NCI-H1092 (cell line): ENCODE measurements at places on chromosomes 3 and 15.

GRCh38 chr15:101277943-101278564 is 769 bp upstream of the SELENOS start:
- no peak for DNase-seq

GRCh38 chr15:88256279-88257230 is at the start of gene NTRK3:
NTRK3 (minus strand) TSS chr15:88256739; CDS start chr15:88256153, 586 bp downstream.
- DNase-seq: peak; percentile 26

- DNase-seq: no peak
Measured at GRCh38 chr3:196519718-196520082, 4.6 kb upstream of the SMCO1 start.

DNA sequence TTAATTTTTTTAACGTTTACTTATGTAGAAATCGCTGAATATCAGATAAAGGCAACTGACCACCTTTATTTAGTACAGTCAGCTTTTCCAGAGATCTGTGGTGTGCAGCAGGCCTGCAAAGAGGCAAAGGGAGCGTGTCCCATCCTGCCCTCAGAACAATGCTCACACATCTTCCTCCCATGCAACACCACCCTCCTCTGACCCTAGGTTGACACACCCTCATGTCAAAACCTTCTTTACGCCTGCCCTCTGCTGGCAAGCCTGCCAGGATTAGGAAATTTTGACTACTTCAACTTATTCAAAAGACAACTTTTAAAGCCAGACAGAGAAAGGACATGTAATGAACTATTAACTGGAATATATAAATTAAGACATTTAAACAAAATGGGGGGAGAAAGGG is 513.7 kb downstream of the FOXP1 start:
- DNase-seq: no peak

DNA sequence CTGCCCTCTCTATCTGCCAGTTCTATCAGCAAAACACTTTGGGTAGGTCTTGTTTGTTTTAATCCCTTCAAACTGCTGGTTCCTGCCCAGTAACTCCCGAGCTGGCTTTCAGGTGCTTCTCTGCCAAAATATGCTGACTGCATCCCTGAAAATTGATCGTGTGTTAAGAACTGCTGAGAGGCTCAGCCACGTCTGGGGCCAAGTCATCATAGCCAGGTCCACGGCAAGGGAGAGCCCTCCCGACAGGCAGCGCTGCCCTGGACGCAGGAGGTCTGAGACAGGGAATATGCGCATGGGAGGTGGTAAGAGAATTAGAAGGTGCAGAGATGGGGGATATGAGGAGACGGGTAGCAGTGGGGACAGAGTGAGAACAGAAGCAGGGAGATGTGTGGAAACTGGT is 179.7 kb upstream of the TOPAZ1 start:
- no peak for DNase-seq

GRCh38 chr3:45817831-45818522 is 21.6 kb upstream of the SLC6A20 start:
- peak; percentile 24 for DNase-seq

DNA sequence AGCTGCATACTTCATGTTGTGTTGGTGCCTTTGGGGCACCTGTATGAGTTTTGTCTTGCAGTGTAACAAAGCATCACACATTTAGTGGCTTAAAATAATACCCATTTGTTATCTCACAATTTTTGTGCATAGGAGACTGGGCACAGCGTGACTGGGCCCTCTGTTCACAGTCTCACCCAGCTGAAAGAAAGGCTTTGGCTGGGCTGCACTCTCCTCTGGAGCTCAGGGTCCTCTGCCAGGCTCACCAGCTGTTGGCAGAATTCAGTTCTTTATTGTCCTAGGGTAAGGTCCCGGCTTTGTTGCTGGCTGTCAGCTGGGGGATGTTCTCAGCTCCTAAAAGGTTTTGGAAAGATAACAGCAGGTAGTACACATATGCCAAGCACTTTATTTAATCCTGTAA is 263.3 kb downstream of the CLSTN2 start:
- DNase-seq: peak; percentile 30

GRCh38 chr3:71872256-71872655 is 87.3 kb upstream of the PROK2 start:
- DNase-seq: no peak

DNA sequence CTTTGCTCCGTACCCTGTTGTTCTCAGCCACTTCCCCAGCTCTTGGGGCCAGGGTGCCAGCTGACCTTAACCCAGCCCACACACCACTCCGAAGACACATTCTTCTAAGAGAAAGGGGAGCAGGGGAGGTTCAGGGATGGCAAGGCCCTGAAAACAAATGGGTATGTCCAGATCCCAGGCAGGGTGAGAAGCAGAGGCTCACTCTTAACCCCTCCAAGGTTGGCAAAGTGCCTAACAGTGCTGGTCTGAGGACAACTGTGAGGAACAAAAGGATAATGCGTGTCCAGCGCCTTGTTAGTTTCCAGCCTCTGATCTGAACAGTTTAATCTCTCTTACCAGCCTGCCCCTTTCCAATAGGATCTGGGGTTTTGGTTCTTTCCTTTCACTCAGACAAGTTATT is 1.5 kb downstream of the TMEM44 start:
- no peak for DNase-seq

DNA sequence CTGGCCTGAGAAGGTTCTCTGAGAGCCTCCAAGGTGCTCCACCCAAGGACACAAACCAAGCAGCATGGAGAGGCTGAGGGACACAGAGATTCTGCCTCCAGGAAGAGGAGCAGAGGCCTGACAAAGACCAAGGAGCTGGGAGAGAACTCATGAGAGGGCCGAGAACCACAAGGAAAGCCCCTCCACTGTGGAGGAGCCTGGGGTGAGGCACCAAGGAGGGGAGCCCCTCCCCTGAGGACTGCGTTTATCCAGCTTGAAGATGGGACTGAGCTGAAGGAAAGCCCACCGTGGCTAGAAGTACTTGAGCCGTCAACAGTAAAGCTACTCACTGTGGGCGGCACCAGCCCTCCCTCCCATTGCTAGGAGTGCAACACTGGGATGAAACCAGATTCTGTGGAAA is 63.1 kb upstream of the MEF2A start:
- DNase-seq: no peak

- DNase-seq: no peak
Measured at GRCh38 chr15:80871858-80872257, 92.7 kb downstream of the CEMIP start.

GRCh38 chr3:187027531-187028278 is 97.4 kb downstream of the ST6GAL1 start:
- no peak for DNase-seq

- DNase-seq: no peak
Measured at GRCh38 chr15:93063796-93064690, 25.0 kb downstream of the RGMA start.

- DNase-seq: no peak
Measured at GRCh38 chr3:136021803-136022202, 56.3 kb downstream of the PPP2R3A start.

GRCh38 chr3:36991923-36992805 is 767 bp downstream of the EPM2AIP1 start:
- DNase-seq: no peak

- DNase-seq: no peak
Measured at GRCh38 chr15:75649045-75649761, 1.5 kb downstream of the SNX33 start.

GRCh38 chr3:68931406-68932149 is 769 bp downstream of the TAFA4 start:
- DNase-seq: no peak

- no peak for DNase-seq
Measured at GRCh38 chr3:50978991-50979667, 304.4 kb downstream of the DOCK3 start.

DNA sequence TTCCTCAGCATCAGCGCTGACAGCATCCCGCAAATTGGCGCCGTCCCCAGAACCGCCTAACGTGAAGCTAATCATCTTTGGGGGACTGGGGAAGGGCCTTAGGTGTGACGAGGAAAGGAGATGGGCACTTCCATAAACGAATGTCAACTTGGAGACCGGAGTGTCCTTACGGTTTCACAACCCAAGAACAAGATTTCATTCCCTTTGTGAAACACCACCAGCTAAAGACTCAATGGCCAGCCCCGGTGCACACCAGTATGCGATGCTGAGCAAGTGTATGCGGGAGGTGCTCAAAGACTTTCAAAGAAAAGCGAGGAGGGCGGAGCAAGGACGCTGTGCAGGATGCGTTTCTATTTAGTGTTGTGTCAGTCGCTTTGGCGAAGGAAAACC is 759 bp upstream of the TTBK2 start:
- no peak for DNase-seq

- no peak for DNase-seq
Measured at GRCh38 chr15:66115568-66116206, 137.9 kb downstream of the MEGF11 start.

DNA sequence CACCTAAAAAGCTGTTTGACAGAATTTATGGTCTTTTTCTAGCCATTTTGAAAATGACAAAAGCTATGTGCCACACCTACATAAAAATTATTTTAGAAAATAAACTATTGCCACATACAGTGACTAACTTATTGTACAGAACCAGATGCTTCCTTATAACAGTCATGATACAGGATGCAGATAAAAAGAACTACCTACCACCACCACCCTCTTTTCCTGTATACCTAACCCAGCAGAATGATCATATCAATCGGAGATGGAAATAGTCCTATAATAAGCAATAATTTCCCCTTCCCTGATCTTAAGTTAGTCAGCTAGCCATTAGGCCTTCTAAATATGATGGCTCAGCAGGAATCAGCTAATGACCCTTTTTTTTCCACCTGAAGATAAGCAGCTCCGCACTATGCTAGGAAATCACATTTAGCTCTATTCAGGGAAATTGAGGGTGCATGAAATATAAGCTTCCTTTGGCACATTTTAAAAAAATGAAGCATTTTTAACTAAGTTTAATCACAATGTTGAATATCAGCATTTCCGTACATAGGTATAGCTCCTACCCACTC is 155.5 kb upstream of the SETMAR start:
- no peak for DNase-seq

GRCh38 chr3:111610189-111610588 is 15.0 kb upstream of the ZBED2 start:
- DNase-seq: no peak

DNA sequence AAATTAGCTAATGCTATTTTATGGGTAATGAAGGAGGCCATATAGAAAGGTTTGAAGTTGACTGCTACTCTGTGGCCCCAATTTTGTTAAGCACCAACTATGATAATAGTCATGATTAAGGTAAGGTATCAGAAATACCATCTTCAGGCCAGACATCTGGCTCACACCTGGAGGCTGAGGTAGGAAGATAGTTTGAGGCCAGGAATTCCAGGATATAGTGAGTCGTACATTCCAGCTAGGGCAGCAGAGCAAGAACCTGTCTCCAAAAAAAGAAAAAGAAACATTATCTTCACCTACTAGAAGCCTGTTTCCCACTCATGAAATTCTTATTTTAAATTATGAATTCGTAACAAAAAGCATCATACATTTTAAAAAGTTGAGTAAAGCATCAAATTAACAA is 64.4 kb downstream of the LRRC28 start:
- DNase-seq: no peak

- DNase-seq: no peak
Measured at GRCh38 chr15:53251996-53252395, 461.9 kb upstream of the ONECUT1 start.

- DNase-seq: peak; percentile 42
Measured at GRCh38 chr3:157494581-157495281, 8.5 kb downstream of the VEPH1 start.

DNA sequence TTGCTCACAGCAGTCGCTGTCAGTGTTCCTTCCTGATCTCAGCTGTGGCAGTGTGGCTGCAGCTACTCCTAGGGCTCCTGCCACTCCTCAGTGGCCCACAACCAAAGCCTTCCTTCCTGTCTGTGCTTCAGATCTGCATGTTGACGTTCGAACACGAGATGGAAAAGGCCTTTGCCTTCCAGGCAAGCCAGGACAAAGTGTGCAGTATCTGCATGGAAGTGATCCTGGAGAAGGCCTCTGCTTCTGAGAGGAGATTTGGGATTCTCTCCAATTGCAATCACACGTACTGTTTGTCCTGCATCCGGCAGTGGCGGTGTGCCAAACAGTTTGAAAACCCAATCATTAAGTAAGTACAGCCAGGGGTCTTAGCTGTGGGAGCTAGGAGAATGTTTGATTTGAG is 17.8 kb downstream of the MKRN2 start:
- no peak for DNase-seq

- DNase-seq: no peak
Measured at GRCh38 chr3:96748139-96748538, 66.3 kb upstream of the EPHA6 start.

DNA sequence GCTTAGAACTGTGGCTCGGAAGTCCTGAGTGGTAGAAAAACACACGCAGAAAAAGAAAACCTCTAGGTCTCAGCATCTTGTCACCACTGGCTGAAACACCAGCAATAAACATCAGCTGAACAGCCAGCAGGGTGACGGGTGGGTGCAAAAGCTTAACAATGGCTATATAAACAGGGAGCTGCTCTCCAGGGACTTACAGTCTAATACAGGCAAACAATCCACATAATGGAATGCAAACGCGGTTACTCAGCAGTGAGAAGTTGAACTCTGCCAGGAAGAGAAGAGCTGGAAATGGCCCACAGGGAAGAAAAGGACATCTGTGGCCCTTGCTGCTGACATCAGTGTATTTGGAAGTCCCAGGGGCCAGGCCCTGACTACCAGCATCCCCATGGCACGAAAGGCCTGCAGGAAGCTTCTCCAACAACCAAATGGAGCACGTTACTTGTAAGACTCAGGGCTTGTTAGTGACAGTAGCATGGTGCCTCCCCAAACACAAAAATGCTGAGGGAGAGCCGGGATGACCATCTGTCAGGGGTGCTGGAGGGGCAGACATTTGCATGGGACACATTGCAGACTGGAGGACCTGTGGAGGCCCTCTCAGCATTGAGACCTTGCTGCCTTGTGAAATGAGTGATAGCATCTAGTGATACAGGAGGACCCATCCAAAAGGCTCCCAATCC is 3.0 kb downstream of the HEG1 start:
- DNase-seq: no peak

- DNase-seq: no peak
Measured at GRCh38 chr15:38611228-38611627, 46.6 kb upstream of the RASGRP1 start.

GRCh38 chr3:42652611-42653302 is 740 bp upstream of the ZBTB47 start:
- DNase-seq: no peak

GRCh38 chr15:49625460-49626036 is 4.7 kb downstream of the DTWD1 start:
- DNase-seq: no peak
